ENCODE measurements at places on chromosomes 12 and 14. TPM values are rescaled to one million over a fixed set of nuclear protein-coding genes. Genes with fewer than 3 reads are reported as not detected.

MORN3 gene
- total RNA-seq, result 0.63 TPM

DTD2 gene
- total RNA-seq, result 20.6 TPM

ALG10B gene
- total RNA-seq, result 5.6 TPM

DHRS7 gene
- total RNA-seq, result 37.5 TPM

AVPR1A gene
- total RNA-seq, result 0.41 TPM

CIDEB gene
- total RNA-seq, result 4.2 TPM

MYH6 gene
- total RNA-seq, result not detected

RAB15 gene
- total RNA-seq, result 3.8 TPM

KRT71 gene
- not detected for total RNA-seq

PA2G4 gene
- total RNA-seq, result 102 TPM

FGF23 gene
- total RNA-seq, result not detected
